ENCODE measurements at places on chromosomes 2 and 18.

GRCh38 chr2:221143231-221143630, 428.9 kb downstream of the EPHA4 start:
- DNase-seq, result no peak

DNA sequence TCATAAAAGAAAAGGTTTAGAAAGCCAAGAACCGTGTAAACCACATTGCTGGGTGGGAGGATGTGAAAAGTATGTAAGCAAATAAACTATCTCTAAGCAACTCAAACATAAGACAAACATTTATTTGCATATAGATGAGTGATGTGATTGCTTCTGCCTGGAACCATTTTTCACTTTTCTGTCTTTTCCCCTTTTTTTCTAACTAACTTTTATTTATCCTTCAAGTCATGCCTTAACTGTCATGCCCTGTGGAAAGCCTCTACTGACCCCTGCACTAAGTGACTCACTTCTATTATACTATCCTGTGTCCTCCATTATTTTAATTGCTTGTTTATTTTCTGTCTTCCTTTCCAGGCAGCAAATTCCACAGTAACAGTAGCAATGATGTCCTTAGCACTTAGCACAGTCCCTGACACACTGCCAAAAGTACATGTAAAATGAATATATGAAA, 87.5 kb upstream of the CTAGE1 start:
- DNase-seq, result no peak

DNA sequence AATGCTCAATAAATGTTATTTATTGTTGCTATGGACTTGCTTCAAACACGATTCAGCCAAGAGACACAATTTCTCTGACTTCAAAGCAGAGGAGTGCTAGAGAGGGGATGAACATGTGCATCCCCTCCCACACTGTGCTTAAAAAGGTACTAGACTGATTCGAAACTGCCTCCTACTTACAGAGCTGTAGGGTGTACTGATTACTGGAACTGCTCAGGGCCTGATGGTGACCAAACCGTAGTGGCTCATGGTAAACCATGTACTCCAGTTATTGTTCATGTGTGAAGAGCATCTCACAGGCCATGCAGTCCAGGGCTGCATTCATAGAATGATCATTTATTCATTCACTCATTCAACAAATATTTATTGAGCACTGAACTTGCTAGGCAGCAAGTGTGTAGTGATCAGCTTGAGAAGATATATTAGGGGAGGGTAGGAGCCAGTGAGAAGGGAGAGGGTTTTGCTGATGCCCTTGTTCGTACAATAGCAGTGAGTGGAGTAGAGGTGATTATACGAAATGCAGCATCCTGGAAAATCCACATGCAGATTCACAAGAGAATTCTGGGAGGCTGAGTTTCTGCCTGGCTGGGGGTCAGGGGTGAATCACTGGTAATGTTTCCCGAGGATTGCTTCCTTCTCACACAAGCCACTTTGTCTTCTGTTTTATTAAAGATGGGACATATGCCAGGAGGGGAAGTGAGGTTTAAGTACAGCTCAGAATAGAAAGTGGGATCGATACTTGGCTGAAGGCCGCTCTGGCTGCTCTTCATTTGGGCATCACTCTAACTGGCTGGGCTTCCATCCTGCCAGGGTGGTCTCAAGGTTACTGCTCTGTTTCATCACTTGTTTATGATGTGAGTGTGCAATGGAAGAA, 245.4 kb downstream of the RAD51AP2 start:
- DNase-seq, result no peak

DNA sequence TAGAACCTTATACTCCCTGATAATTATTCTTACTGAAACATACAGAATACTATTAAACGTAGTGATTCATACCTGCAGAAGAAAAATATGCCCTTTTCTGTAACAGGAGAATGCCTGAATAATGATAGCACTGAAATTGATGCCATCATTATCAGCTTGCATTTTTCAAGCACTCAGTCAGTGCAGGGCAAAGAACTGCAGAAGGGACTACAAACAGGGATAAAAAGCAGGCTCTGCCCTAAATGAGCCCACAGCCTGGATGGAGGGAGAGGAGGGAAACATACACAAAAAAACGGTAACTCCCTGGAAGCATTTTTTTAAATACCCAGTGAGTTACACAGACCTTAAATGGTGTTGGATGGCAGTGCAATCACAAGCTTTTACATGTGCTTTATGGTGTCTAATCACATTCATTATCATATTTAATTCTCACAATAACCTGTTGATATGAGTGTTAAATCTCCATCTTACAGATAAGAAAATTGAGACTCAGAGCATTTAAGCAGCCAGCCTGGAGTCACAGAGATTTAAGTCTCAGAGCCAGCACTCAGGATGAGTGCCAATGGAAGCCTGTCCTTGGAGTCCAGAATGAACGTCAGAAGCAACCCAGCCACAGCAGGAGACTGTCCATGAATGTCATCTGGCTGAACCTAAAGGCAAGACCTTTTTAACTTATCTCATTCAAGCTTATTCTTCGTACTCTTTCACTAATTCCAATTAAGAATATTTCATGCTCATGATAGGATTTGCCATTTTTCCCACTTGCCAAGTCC, 139.3 kb upstream of the CTNNA2 start:
- no peak for DNase-seq

DNA sequence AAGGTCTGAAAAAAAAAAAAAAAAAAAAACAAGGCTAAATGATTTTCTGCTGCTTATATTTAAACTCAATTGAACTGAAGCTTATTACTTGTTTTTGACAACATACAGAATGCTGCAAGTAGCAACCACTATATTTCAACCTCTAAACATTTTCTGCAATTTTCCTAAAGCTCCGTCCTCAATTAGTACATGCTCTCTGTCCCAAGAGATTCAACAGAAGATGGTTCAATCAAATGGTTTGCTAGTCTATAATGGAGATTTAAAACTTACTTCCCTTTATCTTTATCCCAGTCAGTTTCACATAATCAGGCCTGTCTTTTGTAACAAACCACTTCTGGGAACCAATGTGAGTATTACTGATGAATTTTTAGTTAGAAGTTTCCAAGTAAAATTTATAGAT, 485.1 kb upstream of the CDH7 start:
- DNase-seq, result no peak

GRCh38 chr2:141055531-141055930, 1075.3 kb downstream of the LRP1B start:
- DNase-seq, result no peak

DNA sequence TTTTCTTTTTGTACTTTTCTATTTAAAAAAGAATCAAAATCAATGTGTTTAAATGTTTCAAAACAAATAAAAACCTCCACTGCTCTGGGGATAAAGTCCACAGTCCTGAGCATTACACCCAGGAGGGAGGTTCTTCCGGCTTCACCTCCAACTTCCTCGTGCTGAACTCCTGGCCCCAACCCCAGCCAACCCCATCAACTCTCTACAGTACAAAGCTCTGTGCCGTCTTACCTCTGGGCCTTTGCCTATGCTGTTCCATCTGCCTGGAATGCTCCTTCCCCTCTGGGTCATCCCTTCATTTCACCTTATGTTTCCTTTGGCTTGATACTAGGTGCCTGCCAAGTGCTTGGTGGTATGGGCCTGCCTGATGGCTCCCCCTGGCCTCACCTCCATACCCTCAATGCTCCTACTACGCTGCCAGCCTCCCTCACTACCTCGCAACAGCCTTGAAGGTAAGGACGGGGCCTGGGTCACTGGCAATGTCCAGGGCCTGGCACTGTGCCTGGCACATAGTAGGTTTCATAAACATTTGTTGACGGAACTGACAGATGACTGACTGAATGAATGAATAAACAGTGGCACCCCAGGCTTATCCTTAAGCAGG, 28.8 kb downstream of the SDC1 start:
- DNase-seq, result no peak

DNA sequence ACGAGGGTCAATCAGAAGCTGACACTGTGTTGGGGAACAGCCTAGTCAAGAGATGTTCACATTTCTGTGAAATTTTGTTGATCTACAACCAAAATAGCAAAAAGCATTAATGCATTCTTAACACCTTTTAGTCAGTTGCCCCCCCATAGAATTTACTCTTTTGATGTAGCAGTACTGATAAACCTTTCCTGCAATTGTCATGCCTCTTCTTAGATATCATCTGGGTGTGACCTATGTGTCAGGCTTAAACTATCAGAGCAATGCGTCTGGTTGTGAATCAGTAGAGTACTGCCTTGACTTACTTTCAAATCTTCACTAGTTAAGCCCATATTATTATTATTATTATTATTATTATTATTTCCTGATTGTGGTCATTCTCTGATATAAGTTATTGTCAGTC, 61.9 kb downstream of the GREB1L start:
- DNase-seq, result no peak

DNA sequence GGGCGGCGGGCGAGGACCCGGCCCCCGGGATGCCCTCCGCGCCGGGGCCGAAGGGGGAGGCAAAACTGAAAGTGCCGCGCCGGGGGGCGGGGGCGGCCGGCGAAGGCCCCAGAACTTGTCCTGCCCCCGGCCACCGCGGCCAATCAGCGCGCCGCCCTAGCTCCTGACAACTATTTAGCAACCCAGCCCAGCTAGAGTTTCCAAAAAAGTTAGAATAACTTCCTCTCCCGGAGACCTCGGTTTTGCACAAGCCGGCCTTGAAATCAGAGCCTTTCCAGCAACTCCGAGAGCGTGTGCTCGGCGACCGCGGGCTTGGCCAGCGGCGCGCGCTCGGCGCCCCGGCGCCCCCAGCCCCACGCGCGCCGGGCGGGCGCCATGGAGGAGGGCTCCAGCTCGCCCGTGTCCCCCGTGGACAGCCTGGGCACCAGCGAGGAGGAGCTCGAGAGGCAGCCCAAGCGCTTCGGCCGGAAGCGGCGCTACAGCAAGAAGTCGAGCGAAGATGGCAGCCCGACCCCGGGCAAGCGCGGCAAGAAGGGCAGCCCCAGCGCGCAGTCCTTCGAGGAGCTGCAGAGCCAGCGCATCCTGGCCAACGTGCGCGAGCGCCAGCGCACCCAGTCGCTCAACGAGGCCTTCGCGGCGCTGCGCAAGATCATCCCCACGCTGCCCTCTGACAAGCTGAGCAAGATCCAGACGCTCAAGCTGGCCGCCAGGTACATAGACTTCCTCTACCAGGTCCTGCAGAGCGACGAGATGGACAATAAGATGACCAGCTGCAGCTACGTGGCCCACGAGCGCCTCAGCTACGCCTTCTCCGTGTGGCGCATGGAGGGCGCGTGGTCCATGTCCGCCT, at the start of gene TWIST2:
TSS of gene TWIST2 (plus strand) at position 245 of the 850 bp plus-strand sequence. CDS start at position 376, 131 bp downstream.
- DNase-seq, result no peak

DNA sequence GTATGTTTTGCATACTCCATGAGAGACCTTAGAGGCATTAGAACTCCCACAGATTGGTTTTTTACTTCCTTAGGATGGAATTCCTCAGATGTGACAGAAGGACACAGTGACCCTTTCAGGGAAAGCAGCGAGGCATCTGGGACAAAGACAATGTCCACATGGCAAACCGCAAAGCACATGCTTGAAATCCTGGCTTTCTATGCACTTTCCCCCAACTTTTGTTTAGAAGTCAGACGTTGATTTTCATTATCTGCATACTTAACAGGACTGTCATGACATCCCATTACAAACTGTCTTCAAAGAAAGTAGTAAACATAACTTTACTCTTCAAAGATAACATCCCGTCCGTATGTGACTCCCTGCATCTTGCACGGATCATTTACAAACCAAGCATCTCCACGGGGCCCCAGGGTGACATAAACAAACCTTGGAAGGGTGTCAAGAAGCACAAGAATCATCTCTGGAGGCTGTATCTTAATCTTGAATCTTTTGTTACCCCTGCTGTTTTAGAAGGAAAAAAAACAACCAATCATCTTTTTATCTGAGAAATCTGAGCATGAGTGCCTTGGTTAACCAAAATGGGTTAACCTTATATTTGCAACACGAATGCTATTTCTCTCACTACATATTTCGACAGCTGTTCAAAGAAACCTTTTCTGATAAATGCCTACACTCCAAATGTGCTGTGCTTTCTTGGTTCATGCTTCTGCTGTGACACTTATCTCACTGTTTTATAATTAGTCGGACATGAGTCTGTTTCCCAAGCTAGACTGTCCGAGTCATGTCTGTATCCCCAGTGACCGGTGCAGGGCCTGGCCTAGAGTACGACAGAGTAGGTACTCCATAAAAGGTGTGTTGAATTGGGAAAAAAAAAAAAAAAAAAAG, 90.8 kb downstream of the CCBE1 start:
- no peak for DNase-seq

DNA sequence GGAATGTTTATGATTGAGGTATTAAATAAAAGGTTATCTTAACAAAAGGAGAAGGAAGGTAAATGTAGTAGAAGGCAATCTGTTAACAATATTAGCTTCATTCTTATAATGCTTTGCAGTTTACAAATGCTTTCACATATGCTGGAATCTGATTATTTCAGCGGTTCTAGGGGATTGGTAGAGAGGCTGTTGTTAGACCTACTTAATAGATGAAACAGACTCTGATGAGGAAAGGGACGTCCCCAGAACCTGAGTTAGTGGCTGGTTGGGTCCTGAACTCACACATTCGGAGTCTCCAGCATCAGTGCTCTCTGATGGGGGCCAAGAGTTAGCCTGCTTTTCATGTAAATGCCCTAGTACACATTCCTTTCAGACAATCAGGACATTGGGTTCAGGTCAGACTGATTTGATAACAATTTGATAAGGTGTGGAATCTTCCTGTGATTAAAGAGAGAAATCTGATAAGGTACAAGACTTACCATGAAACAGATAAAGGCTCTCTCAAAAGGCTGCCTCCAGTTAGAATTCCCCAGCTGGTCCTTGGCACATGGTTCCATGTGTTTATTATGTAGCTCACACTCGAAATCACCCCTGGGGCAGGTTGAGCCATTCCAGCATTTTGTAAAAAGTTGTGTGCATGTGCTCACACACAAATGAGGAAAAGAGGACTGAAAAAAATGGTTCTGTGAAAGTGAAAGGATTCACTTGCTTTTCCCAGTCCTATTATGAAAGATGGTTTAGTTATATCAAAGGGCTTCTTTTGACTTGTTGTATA, 103.1 kb downstream of the GPD2 start:
- DNase-seq, result no peak

- DNase-seq, result no peak
Observed at GRCh38 chr2:150880986-150881385, 380.7 kb downstream of the RBM43 start.

DNA sequence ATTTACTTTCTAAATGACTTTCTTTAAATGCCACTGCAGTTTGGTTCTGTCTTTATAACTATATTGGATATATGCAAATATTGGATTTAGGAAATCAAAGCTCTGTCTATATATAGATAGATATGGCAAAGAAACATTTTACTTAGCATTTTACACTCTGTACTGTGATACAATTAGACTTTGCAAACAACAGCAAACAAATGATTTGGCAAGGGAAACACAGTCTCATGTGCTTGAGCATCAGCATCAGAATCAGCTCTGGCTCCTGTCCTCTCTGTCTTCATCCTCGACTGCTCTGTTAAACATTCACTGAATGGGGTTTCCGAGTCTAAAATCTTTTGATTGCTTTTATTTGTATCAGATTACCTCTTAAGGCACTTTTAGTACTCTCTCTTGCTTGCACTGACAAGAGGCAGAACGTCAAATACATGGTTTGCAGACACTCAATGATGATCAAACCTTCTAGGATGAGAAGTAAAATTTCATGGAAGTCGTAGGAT, 176.8 kb upstream of the LRP1B start:
- no peak for DNase-seq

DNA sequence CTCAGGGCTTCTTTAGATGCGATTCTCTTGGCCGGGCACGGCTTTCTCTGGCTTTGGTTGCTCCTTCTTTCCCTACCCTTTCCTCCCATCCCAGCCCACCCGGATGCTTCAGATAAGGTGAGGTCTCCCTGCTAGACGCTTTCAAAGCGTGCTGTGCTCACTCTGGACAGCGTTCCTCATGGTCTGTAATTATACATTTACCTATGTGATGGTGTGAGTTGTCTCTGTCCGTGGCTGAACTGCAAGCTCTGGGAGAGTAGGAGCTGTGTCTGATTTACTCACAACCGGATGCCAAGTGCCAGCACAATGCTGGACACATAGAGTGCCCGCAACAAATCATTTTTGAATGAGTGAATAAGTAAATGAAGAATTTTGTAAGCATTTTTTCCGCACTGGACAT, 26.8 kb upstream of the PNPT1 start:
- DNase-seq, result no peak
